ENCODE measurements at places on chromosomes 3 and 15. TPM values are rescaled to one million over a fixed set of nuclear protein-coding genes. Genes with fewer than 3 reads are reported as not detected.

DNA sequence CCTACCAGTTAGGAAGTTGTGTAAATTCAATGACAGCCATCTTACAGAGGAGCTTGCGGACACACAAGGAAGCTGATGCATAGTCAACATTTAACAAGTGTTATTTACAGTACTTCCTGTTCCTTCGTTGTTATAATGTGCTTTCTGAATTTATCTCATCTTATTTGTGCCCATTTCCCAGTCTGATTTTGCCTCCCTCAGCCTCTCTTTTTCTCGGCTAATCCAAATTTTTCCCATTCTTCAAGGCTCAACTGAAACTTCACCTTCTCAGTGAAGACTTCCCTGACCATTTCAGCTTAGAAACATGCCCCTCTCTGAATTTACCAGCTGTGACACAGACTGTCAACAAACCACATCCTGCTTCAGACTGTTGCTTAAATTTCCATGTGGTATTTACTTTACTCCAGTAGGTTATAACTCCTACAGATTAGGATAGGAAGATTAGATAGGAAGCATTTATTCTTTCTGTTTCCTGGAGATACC is 55.7 kb upstream of the CP start:
- DNase-seq: peak; percentile 75
- peak overlapping the region; percentile 84 for H3K27ac ChIP-seq
- H3K27me3 ChIP-seq: no peaks in the 10 kb centered on the region
- peak overlapping the region; percentile 65 for H3K4me3 ChIP-seq
- H3K36me3 ChIP-seq: no peaks in the 10 kb centered on the region

CCK gene
- total RNA-seq: not detected

- H3K4me1 ChIP-seq: peaks cover 36% of the 10 kb centered on the region
- H3K36me3 ChIP-seq: peaks cover 29% of the 10 kb centered on the region
- no peak for DNase-seq
Observed at GRCh38 chr3:16412192-16412800, 101.2 kb downstream of the RFTN1 start.

MORC1 gene
- total RNA-seq: not detected

DNA sequence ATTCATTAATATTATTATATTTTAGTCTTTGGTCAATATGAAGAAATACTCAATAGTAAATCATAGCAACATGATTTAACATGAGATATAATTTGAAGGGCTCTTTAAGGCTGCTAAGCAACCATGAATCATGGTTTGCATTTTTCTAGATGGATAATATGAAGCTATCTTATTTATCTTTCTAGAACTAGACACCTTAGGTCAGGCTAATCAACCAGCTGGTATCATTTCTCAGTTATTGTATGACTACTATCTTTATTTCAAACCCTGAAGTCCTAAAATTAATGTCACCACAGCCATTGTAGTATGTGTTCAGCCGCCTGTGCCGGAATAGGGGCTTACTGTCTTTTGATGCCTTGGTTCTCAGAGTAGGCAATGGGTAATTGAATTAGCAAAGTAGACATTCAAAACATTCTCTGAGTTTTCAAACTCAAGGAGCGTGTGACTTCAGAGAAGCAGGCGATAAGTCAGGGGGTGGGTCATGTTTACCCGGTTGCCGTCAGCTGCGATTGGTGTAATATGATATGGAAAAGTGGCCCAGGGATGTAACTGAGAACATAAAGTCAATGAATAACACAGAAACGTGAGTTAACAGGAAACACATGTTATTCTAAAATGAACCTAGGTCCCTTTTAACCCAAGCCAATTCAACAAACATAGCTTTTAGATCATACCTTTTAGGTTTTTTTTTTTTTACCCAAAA is 93.4 kb upstream of the CTDSPL start:
- no peak for DNase-seq
- H3K27ac ChIP-seq: no peak overlapping the region
- no peak overlapping the region for H3K4me3 ChIP-seq
- H3K27me3 ChIP-seq: peaks cover 11% of the 10 kb centered on the region

GRCh38 chr15:79962178-79962577 is 8.8 kb downstream of the BCL2A1 start:
- H3K36me3 ChIP-seq: peaks cover 45% of the 10 kb centered on the region
- H3K4me1 ChIP-seq: peaks cover 33% of the 10 kb centered on the region
- H3K4me3 ChIP-seq: no peak overlapping the region
- DNase-seq: no peak
- H3K27ac ChIP-seq: no peak overlapping the region

- no peak overlapping the region for H3K27ac ChIP-seq
- no peaks in the 10 kb centered on the region for H3K36me3 ChIP-seq
- H3K4me3 ChIP-seq: no peak overlapping the region
- H3K4me1 ChIP-seq: no peaks in the 10 kb centered on the region
Observed at GRCh38 chr3:70090322-70090913, 90.9 kb downstream of the SAMMSON start.

DNA sequence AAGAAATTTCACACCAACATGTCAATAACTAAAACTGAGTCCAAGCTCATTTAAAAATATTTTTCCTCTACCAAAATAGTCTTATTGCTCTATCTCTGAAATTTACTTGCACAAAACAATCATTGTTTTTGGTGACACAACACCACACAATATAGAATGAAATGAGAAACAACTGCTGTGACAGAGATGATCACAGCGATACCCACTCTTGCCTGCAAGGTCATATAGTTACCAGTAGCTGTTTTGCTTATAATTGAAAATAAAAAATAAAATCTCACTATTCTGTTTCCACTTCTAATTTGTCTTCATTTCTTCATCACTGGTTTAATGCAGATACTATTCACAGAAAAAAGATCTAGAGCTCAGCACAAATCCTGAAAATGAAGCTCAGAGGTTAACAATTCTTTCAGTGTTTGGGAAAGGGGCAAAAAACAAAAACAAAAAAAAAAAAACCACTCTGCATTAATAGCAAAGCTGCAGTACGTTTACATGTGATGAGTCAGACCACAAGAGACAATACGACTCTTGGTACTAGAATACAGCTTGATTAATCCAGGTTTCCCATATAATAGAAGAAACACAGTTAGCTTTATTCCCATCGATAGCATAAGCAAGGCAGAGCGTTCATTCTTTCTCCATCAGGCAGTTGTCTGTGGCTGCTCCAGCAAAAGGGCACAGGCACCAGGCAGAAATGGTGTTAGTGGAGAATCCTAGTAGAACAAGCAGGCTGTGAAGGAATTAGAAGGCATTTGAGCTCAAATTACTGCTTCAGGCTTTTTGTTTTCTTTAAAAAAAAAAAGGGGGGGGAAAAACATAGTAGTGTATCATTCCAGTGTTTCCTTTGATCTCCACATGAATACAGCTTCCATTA is 773 bp downstream of the ANKRD28 start:
- peaks cover 18% of the 10 kb centered on the region for H3K36me3 ChIP-seq
- DNase-seq: peak; percentile 75
- H3K4me3 ChIP-seq: peak overlapping the region; percentile 86
- peak overlapping the region; percentile 98 for H3K27ac ChIP-seq

- no peak for DNase-seq
- no peaks in the 10 kb centered on the region for H3K27me3 ChIP-seq
- H3K27ac ChIP-seq: no peak overlapping the region
- no peak overlapping the region for H3K4me3 ChIP-seq
- H3K36me3 ChIP-seq: no peaks in the 10 kb centered on the region
- no peaks in the 10 kb centered on the region for H3K4me1 ChIP-seq
Observed at GRCh38 chr3:116940719-116941118, 231.1 kb downstream of the TUSC7 start.

SLC49A4 gene
- total RNA-seq: 1.4 TPM

DNA sequence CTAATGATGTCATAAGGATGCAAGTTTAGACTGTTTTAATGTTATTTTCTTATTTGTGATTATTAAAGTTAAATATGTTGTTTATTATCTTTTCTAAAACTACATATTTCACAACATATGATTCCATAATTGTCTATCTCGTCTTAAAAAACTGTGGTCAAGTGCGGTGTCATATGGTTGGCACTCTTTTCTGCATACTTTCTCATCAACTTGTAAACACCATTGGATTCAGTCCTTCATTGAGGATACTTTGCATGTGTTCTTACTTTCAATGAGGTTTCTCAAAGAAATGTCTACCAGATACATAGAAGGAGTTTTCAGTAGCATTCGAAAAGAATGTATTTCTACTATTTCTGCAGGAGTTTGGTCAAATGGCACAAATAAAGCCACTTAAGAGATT is 22.0 kb upstream of the ALPK3 start:
- H3K4me3 ChIP-seq: no peak overlapping the region
- H3K4me1 ChIP-seq: peaks cover 8% of the 10 kb centered on the region
- H3K27ac ChIP-seq: no peak overlapping the region

DNA sequence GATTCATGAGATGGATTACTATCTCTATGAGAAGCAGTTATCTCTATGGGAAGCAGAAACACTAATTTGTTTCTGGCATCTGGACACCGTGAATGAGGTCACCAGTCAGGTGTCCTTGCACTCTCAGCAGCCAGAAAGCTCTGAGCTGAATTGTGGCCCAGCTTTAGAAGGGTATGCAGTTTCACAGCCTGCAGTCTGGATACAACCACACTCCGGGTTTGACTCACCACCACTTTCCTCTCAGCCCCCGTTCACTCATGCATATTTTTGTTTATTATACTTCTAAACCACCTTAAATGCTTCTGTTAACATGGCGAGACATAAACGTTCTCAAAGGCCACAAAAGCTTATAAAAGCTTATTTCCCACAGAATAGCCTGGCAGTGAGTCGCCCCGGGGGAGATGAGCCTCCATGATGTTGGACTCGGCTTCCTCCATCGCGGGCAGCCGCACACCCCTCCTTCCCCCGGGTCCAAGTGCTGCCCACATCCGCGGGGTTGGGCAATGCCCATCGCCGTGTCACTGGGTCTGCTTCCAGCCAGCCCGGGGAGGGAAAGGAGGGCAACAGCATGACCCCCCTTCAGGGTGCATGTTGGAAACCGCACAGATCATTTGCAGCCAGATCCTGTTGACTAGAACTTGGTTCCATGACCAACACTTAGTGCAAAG is 16.8 kb upstream of the SLC41A3 start:
- H3K27me3 ChIP-seq: no peaks in the 10 kb centered on the region
- no peak overlapping the region for H3K27ac ChIP-seq

- no peak overlapping the region for H3K4me3 ChIP-seq
- H3K27me3 ChIP-seq: no peaks in the 10 kb centered on the region
- H3K36me3 ChIP-seq: no peaks in the 10 kb centered on the region
- DNase-seq: no peak
Observed at GRCh38 chr15:96992817-96993216, 662.3 kb downstream of the NR2F2 start.

DNA sequence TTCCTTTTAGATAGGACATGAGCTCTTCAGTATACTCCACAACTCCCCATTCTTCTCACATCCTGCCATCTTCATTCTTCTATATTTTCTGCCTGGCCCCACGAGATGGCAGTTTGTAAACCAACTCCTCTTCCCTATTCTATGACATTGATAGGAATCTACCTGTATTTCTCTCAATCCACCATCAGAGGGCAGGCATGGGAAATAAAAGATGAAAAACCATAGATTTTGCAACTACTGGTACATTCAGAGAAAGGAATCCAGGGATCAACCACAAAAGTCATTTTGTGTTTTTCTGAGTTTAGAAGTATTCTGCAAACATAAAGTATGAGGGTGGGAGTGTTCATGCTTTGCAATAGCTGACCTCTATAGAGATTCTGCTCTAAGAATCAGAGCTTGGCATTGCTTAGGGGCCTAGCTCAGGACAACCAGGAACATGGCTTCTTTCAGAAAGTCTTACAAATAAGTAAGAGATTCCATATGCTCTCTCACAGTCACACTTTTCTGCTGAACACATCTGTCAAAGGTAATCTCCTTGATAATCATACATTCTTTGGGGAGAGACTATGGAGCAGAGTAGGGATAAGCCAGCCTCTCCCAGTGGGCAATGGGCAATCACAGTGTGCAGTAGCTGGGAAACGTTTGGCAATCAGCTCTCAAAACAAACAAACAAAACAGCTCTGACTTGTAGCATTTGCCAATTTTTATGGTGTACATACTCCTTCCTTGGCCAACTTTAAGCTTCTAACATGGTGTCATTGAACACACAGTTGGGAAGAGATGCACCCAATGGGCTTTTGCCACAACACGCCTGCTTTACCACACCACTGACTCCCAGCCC is 43.1 kb upstream of the SLC25A36 start:
- peak; percentile 77 for DNase-seq
- peaks cover 21% of the 10 kb centered on the region for H3K27me3 ChIP-seq
- no peak overlapping the region for H3K4me3 ChIP-seq
- no peak overlapping the region for H3K27ac ChIP-seq
- no peaks in the 10 kb centered on the region for H3K36me3 ChIP-seq

TRPM1 gene
- not detected for total RNA-seq

GRCh38 chr3:37347941-37348340 is 173.6 kb upstream of the LRRFIP2 start:
- no peaks in the 10 kb centered on the region for H3K27me3 ChIP-seq
- H3K36me3 ChIP-seq: peaks cover 49% of the 10 kb centered on the region
- H3K27ac ChIP-seq: no peak overlapping the region
- H3K4me1 ChIP-seq: peaks cover 2% of the 10 kb centered on the region
- no peak for DNase-seq

THRB gene
- not detected for total RNA-seq

GRCh38 chr3:94460931-94461330 is 398.1 kb downstream of the NSUN3 start:
- no peak overlapping the region for H3K4me3 ChIP-seq
- DNase-seq: no peak
- no peaks in the 10 kb centered on the region for H3K4me1 ChIP-seq
- no peak overlapping the region for H3K27ac ChIP-seq
- H3K36me3 ChIP-seq: no peaks in the 10 kb centered on the region

DNA sequence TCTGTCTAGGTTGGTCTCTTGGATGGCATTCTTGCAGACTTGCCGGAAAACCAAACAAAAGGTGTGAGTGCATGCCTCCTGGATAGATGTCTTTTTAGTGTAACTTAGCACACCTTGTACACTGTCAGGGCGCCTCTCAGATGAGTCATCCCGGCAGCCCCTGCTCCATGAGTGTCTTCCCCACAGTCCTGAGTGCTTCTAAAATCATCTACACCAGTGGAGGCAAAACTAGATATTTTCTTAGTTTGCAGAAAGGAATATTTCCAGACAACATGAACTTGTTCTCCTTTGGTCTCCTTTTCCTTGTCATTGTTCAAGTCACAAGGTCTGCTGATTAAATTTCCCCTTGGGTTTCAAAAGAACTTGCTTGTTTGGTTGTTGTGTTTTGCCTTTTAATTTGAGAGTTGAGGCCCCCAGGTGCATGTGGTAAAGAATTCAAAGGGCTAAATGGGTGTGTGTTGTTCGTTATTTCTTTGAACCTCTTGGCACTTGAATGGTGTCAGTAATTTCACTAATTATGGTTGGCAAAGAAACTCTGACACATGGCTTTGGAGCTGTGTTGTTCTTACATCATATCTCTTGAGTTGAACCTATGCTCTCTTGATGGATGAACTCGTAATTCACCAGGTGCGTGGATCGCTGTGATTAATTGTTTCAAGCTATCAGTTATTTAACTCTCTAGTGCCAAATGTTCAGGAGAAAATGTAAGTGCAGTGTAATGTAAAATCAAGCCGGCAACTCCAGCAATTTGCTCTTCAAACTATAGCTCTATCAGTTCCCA is 98.2 kb downstream of the IGF1R start:
- H3K36me3 ChIP-seq: no peaks in the 10 kb centered on the region
- H3K27ac ChIP-seq: no peak overlapping the region
- no peaks in the 10 kb centered on the region for H3K27me3 ChIP-seq

GRCh38 chr3:63387568-63387967 is 109.5 kb downstream of the SYNPR start:
- H3K36me3 ChIP-seq: no peaks in the 10 kb centered on the region
- H3K4me1 ChIP-seq: no peaks in the 10 kb centered on the region
- H3K4me3 ChIP-seq: no peak overlapping the region
- H3K27ac ChIP-seq: no peak overlapping the region

CLRN1 gene
- total RNA-seq: not detected

Data from activated CD4-positive, alpha-beta T cell treated with anti-CD3 and anti-CD28 coated beads, Interleukin-2, amount 10 ng/mL, durations not matched to agents 24 days and 14 days (primary cell).